ENCODE measurements at places on chromosomes 2 and 18.
A peak's percentile ranks its signal among the peaks of the same experiment; 100 is the strongest.

DNA sequence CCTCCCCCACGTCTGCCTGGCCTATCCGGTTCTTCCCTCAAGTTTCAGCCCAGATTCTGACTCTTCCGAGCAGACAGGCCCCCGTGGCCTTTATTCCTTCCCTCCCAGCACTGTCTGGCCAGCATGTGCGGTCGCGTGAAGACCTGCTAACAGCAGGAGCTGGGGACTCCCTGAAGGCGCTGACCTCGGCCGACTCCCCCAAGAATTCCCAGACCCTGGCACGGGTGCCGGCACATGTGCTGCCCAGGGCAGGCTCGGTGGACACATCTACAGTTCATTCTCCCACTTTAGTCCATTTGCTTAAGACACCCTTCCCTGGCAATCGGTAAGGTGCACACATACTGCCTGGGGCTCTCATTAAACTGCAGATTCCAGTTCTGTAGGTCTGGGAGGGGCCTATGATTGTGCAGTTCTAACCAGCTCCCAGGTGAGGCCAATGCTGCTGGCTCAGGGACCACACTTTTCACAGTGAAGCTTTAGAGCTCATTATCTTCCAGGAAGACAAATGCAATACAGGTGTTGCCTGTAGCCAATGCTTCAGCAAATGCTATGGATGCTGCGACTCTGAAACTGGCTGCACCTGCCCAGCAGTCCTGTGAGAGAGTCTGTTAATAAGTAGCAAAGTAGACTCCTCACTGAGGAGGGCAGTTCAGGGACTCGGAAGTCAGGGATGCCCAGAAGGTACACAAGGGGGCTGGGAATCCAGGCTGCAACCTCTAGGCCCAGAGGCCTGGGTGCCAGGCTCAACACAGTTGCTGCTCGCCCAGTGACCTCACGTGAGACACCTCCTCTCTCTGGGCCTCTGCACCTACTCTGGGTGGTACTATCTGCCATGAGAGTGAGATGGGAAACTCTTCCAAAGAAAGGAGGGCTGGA lies 45.4 kb upstream of the TAF1B start:
- no peak for DNase-seq

GRCh38 chr18:31156821-31157763 lies 5.6 kb downstream of the DSC1 start:
- DNase-seq, result no peak

DNA sequence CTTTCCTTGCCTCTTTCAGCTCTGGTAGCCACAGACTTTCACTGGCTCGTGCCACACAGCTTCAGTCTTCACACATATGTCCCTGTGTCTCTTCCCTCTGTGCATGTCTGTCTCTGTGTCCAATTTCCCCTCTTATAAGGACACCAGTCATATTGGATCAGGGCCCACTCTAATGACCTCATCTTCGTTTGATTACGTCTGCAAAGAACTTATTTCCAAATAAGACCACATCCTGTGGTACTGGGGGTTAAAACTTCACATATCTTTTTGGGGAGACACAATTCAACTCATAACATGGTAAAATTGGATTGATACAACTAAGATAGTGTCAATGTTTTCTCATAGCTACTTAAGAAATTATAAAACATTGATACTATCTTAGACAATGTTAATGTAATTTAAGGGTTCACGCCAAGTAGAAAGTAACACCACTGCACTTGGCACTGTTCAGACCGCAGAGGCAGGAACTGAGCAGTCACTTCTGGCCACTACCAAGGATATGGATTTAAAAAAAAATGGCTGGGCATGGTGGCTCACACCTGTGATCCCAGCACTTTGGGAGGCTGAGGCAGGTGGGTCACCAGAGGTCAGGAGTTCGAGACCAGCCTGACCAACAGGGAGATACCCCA lies 119.6 kb upstream of the EPAS1 start:
- DNase-seq, result no peak

- no peak for DNase-seq
These were observed 60.0 kb upstream of the NOSTRIN start for GRCh38 chr2:168742258-168742932.

DNA sequence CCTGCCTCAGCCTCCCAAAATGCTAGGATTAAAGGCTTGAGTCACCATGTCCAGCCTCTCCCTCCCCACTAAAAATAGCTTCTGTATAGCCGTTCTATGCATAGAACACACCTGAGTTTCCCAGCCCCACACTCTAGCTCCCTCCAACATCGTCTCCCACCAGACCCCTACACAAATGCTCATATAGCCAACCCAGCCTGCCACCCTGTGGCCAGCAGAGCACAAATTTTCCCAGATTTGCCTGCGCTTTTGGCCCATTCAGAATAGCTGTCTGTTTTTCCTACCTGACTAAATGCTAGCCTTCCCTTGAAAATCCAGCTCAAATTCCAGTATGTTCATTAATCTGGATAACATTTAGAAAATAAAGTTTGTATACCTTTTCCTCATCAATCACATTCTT lies 22.8 kb downstream of the TRABD2A start:
- DNase-seq, result no peak

DNA sequence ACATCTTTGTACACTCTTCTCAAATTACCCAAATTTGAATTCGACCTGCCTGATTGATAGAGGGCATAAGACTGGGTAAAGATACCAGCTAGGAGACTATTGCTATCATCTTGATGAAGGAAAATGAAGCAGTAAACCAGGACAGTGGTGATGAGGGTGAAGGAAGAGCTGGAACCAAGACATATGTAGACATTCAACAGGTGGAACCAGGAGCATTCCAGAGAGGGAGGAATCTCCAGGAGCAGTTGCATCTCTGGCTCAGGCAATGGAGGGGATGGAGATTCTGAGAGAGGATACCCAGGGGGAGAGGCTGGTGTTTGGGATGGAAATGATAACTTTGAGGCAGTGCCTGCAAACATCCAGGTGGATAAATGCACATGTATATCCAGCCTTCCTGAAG lies 41.6 kb downstream of the SDC1 start:
- DNase-seq, result no peak

DNA sequence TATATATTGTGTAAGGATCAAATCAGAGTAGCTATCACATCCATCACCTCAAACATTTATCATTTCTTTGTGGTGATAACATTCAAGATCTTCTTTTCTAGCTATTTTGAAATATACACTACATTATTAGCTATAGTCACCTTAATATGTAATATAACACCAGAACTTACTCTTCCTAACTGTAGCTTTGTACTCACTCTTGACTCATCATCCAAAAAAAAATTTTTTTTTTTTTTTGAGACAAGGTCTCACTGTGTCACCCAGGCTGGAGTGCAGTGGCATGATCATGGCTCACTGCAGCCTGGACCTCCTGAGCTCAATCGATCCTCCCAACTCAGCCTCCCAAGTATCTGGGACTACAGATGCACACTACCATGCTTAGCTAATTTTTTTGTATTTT lies 153.3 kb downstream of the EML6 start:
- DNase-seq, result no peak

- no peak for DNase-seq
These were observed 109.4 kb downstream of the CALCRL start for GRCh38 chr2:187338679-187339121.

DNA sequence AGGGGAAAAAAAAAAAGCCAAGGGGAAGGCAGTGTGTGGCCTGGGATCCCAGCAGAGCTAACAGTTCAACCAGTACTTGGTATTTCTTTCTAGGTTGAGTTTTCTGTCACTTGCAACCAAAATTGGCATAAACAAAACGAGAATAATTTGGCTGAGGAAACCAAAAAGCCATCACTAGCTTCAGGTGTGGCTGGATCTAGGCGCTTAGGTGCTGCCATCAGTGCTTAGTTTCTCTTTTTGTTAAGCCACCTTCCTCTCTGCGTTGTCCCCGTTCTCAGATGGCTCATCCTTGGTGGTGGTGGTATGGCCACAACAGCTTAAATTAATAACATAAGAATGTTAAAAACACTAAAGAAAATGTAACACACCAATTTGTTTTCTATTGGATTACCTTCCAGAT lies 2.4 kb downstream of the EFHD1 start:
- DNase-seq, result no peak

GRCh38 chr2:12177455-12178288 lies 431.2 kb downstream of the LPIN1 start:
- no peak for DNase-seq

GRCh38 chr2:153132418-153132817 lies 346.1 kb downstream of the RPRM start:
- no peak for DNase-seq

GRCh38 chr2:104140361-104140760 lies 713.6 kb upstream of the POU3F3 start:
- DNase-seq, result no peak

DNA sequence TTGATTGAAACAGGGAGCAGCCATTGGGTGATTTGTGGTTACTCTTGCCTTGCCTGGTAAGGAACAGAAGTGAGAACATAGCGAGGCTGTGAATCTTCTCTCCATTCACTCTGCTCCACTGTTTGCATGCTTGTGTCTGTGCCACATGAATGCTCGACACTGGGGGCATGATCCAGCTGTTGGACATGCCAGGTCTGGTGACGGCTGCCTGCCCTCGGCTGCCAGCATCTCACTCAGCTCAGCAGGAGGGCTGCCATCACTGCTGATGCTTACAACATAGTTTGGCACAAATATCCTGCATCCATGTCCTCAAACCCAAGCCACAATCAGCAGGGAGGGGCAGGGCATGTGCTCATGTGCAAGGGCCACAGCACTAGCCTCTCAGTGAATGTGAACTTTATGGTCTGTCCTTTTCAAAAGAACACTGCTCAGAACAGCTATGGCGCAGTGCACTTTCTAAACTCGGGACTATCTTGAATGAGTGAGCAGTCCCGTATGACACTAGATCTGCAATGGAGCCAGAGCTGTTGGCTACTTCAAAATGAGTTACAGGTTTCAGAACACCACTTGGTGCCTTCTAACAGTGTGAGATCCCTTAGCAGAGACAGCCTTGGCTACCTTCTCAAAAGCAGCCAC lies 126.3 kb downstream of the NRP2 start:
- peak; percentile 14 for DNase-seq

- no peak for DNase-seq
These were observed 225.4 kb downstream of the MYCN start for GRCh38 chr2:16165518-16166326.

GRCh38 chr2:2714408-2714807 lies 383.3 kb upstream of the MYT1L start:
- no peak for DNase-seq

DNA sequence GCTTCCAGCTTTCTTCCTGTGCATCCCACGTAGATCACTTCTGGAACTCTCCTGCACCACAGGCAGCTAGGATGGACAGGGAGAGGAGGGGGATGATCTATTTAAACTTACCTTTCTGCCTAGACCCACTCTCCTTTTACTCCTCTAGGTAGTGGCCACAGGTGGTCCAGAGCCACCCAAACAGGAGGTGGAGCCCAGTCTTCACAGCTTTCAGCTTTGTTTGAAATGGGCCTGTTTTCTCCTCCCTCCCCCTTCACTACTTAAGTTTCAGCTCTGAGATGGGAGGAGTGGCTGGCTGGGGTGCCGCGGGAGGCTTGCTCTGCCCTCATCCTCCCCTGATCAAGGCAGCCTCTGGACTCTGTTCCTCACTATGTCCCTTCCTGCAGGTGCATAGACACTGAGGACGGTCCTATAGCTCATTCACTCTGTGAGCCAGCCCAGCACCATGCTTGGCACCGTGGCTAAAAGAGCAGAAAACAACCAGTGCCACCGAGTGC lies 12.6 kb upstream of the CELF4 start:
- no peak for DNase-seq

- DNase-seq, result no peak
These were observed 3.7 kb upstream of the PCBP1 start for GRCh38 chr2:70083344-70084156.

- DNase-seq, result no peak
These were observed 744.8 kb upstream of the ID2 start for GRCh38 chr2:7937082-7937481.

DNA sequence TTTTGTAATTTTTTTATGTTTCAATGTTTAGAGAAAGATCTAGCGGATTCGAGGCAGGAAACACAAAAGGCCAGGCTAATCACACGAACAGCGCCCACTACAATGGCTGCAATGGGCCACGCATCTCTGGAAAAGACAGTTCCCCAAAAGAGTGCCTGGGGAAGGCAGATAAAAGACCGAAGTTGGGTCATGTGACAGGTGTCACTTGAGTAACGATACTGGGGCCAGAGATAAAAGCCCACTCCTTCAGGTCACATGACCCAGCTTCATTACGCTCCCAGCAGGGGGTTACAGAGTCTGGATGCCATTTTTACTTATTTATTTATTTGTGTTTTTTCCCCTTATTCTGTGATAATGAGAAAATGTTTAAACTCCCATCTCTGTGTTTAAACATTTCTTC lies 95.4 kb downstream of the CDK15 start:
- no peak for DNase-seq

GRCh38 chr2:174835797-174836255 lies 71.6 kb upstream of the CHRNA1 start:
- no peak for DNase-seq

- DNase-seq, result peak; percentile 45
These were observed 681.3 kb downstream of the ADCYAP1 start for GRCh38 chr18:1585881-1586488.

- DNase-seq, result no peak
These were observed 98.0 kb downstream of the INHBB start for GRCh38 chr2:120443946-120444345.

- no peak for DNase-seq
These were observed 70.0 kb downstream of the ANKRD44 start for GRCh38 chr2:197240421-197241041.

GRCh38 chr2:236525411-236525997 lies 44.1 kb upstream of the ACKR3 start:
- DNase-seq, result no peak

GRCh38 chr2:135162377-135162776 lies 110.3 kb downstream of the RAB3GAP1 start:
- DNase-seq, result no peak

DNA sequence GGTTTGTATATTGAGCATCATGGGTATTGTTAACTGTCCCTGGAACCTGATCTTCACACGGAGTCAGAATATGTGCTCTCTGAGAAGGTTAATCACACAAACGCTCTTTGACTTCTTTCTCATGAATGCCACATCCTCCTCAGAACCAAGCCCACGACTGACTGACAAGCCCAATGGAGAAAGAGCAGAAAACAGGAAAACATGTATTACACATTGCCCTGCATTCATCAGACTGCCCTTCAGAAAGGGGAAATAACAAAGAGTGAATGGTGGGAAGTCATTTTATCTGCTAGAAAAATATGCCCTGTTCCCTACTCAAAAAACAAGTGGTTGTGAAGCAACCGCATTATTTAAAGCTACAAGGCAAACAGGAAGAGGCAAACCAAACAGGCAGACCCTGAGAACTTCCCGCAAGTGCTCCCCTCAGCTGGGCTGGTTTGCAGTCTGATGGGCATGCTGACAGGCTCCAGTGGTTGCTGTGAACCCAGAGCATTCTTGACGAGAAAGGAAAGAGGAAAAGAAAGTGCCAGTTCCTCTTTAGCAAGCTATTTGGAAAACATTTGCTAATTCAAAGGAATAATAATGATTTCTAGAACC lies 172.9 kb upstream of the SETBP1 start:
- DNase-seq, result no peak

- DNase-seq, result no peak
These were observed 56.0 kb downstream of the TMEM247 start for GRCh38 chr2:46535360-46535759.

- peak; percentile 40 for DNase-seq
These were observed 195.4 kb downstream of the FAM210A start for GRCh38 chr18:13530879-13531387.

Data from COR-L47 (cell line).